ENCODE measurements at places on chromosomes 5 and 9.

DNA sequence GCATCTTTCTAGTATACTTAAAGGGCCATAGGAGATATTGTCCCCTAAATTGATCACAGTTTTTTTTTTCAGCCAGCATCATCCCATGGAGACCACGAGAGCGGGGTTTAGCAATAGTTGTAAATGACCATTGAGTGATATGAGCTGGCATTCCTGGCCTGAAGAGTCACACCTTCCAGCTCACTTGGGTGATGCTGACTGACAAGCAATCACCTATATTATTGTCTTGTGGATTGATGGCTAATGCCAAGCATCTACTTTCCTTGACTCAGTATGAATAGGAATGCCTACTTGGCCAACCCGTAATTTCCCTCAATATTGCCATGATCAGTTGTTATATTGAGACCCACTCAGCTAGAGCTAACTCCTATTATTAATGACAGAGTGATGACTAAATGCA lies 70.5 kb downstream of the ADAMTSL1 start:
- peak; percentile 28 for DNase-seq

- no peak for DNase-seq
Observed at GRCh38 chr9:37182718-37183117, 62.3 kb downstream of the ZCCHC7 start.

DNA sequence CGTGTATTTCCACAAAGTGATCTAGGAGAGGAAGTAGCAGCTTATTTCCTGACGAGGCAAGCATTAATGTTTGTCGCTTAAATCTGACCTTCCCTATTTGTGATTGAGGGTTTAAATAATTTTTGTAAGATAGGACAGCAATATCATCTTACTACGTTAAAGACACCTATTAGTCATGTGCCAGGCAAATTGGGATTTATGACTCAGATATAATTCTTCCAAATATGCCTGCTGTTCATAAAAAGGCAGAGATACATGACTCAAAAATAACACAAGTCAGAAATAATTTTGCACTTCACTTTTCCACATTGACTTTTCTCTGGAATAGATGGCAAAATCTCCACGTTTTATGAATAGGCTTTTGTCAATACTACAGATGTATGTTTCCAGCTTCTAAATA lies 43.0 kb upstream of the CDH12 start:
- DNase-seq: no peak

DNA sequence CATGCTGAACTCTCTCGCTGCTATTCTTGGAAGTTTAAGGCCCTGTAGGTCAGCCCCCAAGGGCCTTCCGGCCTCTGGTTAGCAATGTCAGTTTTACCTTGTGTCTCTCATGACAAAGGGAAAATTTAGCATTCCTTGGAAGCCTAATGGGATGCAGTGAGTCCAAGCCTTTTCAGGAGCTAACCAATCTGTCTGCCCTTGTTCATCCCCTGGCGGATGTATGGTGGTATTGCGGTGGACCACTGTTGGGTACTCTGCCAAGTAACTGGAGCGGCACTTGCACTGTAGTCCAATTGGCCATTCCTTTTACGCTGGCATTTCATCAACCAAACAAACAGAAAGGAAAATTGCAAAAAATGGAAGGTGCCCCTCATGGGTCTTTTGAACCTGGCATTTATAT lies 318.4 kb upstream of the NMUR2 start:
- no peak for DNase-seq

DNA sequence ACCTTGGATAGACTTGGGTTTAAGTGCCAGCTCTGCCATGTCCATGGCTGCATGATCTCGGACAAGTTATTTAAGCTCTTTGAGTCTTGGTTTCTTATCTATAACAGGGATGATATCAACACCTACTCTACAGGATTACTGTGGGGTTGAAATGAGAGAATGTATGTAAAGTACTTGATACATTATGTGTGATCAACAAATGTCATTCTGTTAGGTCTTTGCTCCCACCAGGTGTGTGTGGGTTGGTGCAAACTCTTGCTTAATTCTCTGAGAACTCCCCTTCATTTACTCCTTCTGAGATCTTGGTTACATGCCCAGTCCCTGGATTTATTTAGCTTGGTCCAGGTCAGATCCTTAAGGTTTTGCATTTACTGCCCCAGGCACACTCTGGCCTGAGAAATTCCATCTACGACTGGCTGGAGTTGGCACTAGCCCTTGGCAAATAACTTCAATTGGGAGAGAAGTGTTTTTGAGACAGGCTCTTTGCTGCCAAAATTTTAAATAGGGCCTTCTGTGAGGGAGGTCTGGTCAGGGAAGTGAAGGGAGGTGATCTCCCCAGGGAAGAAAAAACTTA lies 63.5 kb upstream of the KLF9 start:
- DNase-seq: no peak

DNA sequence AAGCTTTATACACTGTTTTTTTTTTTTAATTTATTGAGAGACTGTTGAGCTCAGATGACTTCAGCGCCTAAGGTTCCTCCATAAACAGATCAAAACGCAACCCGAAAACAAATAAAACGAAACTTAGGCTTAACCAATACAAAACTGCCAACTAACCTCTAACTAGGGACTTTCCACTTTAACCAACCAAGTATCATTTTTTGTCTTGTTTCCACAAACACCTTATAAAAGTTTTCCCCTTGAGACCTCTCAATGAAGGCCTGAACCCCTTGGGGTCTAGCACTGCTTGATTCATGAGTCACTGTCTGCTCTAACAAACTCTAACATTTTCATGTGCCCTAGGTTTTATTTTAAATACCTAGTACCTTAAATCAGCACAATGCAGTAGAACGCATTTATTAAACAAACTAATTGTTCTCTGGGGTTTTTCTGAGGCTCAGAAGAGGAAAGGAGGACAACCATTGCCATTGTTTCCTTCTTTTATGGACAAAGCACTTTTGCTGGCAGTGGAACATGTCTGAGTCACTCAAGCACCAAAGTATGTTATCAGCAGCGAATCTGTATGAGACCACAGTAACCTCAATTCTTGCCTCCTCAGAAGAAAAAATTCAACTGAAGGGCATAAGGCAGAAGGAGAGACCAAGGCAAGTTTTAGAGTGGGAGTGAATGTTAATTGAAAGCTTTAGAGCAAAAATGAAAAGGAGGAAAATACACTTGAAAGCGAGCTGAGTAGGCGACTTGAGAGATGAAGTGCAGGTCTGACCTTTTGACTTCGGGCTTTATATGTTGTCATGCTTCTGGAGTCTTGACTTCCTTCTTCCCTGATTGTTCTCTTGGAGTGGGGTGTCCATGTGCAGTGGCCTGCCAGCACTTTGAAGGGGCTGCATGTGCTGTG lies 97.7 kb upstream of the HCN1 start:
- DNase-seq: no peak

GRCh38 chr5:38404667-38405276 lies 146.4 kb downstream of the EGFLAM start:
- DNase-seq: peak; percentile 57

DNA sequence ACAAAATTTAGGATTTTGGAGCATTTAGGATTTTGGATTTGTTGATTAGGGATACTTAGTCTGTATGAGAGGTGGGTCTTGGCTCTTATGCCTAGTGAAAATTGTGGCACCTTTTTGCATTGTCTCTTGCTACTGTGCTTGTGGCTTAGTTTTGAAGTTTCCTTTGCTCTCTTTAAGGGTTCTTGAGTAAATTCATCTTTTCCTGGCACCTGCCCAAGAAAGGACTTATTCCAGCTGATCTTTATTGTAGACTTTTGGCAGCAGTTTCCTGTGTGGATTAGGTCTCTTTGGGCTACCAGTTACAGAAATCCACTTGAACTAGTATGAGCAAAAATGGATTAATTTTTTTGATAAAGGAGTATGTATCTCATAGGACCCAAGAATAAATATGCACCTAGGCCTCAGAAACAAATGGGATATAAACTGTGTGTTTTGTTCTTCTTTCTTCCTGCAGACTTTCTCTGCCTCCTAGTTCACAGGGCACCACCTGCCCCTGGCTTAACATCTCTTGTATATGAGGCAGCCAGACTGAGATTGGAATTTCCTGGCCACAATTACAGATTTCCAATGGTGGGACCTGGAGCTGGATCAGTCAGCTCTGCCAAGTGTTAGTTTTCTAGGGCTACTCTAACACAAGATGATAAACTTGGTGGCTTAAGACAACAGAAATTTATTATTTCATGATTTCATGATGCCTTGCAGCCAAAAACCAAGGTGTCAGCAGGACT lies 44.6 kb downstream of the FOCAD start:
- DNase-seq: no peak

GRCh38 chr5:102623329-102624065 lies 124.7 kb upstream of the SLCO6A1 start:
- DNase-seq: no peak

DNA sequence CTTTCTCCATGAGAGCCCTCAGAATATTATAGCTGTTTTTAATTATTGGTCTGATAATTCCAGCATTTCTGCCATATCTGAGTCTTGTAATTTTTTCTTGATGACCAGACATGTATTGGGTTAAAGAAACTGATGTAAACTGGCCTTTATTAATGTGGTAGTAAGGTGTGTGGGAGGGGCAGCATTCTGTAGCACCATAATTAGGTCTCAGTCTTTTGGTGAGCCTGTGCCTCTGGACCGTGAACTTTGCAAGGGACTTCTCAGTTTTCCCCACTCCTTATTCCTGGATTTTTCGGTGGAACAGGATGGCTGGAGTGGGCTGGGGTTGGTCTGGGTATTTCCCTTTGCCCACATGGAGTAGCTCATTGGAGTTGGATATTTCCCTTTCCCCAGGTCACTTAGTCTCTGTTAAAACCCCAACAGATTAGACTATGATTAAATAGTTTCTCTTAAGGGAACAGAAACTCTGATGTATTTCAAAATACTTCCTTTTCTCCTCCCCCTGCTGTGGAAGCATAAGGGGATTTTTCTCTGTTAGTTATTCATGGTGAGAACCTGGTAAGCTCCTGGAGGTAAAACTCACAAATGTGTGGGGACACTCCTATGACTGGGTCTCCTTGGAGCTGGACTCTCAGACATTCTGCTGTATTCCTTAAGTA lies 52.4 kb downstream of the FSD1L start:
- DNase-seq: no peak

DNA sequence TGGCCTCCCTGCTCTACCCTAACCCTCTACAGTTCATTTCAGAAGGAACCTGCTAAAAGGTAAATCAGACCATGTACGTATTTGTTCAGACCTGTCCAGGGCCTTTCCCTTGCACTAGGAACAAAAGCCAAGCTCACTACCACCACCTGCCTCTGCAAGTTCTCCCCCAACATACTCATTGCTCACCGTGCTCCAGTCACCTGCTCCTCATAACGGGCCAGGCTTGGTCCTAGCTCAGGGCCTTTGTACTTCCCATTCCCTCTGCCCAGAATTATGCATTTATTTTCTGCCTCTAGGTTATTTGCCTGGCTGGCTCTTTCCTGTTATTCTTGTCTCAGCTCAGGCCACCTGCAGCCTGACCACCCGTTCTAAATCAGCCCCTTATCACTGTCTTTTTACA lies 4.8 kb upstream of the FGF1 start:
- no peak for DNase-seq

DNA sequence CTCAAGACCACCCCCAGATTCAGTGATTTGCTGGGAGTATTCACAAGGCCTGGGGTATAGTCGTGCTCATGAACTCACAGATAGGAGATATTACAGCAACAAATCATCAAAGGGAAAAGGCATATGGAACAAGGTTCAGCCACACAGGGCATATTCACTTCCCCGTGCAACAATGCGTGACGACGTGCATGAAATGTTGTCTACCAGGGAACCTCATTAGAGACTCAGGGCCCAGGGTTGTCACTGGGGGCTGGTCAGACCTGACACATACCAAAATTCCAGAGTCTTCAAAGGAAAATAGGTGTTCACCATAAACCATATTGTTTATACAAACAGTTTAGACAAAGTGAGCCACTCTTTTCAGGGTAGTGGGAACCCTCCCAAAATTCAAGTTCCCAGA lies 212.4 kb downstream of the RFK start:
- no peak for DNase-seq

DNA sequence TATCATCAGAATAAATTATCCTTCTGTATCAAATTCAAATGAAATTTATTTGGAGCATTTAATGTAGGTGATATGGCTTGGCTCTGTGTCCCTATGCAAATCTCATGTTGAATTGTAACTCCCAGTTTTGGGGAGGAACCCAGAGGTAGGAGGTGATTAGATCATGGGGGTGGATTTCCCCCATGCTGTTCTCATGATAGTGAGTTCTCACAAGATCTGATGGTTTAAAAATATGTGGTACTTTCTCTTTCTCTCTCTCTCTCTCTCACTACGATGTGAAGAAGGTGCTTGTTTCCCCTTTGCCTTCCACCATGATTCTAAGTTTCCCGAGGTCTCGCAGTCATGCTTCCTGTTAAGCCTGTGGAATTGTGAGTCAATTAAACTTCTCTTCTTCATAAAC lies 678.4 kb upstream of the RGMB start:
- no peak for DNase-seq

DNA sequence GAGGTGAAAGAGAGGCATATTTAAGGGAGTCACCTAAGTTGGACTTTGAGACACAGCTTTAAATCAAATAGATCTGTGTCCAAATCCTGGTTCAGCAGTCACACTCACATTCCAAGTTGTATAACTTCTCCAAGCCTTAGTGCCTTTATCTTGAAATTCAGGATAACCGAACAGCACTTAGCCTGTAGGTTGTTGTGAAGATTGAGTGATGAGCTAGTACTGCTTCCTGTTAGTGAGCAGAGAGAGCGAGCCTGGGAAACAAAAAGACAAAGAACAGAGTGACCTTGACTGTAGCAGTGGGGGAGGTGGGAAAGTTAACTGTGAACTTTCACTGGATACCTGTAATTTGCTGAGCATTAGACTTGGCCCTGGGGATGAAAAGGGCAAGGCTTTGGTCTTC lies 22.4 kb downstream of the MAML1 start:
- DNase-seq: no peak

GRCh38 chr9:35928591-35929452 lies 19.5 kb downstream of the SPAAR start:
- no peak for DNase-seq

- no peak for DNase-seq
Observed at GRCh38 chr5:176857216-176857893, 41.8 kb downstream of the HK3 start.

- no peak for DNase-seq
Observed at GRCh38 chr9:114025760-114026159, 52.3 kb downstream of the AMBP start.

DNA sequence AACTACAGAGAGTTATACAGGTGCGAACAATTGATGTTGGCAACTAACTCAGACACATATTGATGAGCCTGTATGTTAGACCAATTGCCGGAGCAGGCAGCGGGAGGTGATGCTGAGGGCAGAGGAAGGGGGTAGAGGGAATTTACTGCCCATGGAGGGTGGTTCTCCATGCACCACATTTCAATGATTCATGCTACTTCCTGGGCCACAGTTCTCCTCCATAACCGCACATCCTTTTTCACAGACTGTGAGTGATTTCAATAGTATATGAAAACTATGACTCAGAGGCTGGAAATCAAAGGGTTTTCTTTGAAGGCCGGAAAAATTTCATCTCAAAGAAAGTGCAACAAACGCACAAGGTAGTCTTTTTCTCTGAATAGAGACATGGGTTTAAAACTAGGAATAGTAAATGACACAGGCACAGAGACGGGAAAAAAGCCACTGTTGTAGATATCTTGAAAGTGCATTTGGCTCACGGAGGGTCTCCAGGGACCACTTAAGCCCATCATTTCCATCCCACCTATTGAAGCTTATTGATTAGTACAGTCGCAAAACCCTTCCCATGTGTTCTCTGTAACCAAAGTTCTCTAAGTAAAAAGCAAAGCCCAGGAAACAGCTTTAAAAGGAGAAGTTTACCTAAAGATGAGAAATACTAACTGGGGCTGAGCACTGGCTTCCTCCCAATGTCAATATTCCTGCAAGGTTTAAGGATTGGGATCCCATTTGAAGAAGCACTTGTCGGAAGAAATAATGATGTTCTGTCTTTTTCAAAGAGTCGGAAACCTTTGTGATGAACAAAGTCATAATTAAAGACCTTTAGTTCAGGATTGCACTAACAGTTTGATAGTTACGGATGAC lies 28.0 kb upstream of the ADAM19 start:
- DNase-seq: no peak

Data from Karpas-422 (cell line).